ENCODE measurements at places on chromosomes 2 and 18. TPM values are rescaled to one million over a fixed set of nuclear protein-coding genes. Genes with fewer than 3 reads are reported as not detected.

PLGLB2 gene
- total RNA-seq: not detected

ERMN gene
- not detected for total RNA-seq

SLC11A1 gene
- 10.8 TPM for total RNA-seq

TCF23 gene
- 8.5 TPM for total RNA-seq

RASGRP3 gene
- 21.0 TPM for total RNA-seq

ASAP2 gene
- total RNA-seq: 17.8 TPM
